ENCODE measurements at places on chromosomes 5 and 9. TPM values are rescaled to one million over a fixed set of nuclear protein-coding genes. Genes with fewer than 3 reads are reported as not detected.

The FBP1 gene
- total RNA-seq, result 5.9 TPM

DNA sequence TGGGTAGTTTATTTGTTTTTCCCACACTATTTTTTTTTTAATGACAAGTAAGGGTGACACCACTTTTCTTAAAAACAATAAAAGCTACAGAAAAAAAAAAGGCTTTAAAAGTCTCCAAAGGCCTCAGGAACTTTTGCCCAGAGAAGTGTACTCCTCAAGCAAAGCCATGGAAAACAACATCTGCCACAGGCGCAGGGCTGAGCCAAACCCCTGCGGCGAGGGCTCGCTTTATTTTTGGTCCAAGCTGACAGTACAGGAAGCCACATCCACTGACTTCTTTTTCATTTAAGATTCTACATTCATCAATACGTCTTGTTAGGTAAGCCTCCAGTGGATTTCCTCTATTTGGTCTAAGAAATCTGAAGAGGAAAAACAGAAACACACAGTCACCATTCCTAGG lies 51.9 kb upstream of the IFNK start:
- DNase-seq, result no peak

GRCh38 chr9:4936823-4937222 lies 48.2 kb upstream of the JAK2 start:
- no peak for DNase-seq

The AKNA gene
- total RNA-seq, result 19.6 TPM

- DNase-seq, result no peak
These were observed 225.7 kb upstream of the KLF9 start for GRCh38 chr9:70639853-70640814.

GRCh38 chr9:126938327-126938726 lies 23.7 kb downstream of the RALGPS1 start:
- no peak for DNase-seq

- DNase-seq, result no peak
These were observed 34.9 kb downstream of the BICD2 start for GRCh38 chr9:92729735-92730155.

- no peak for DNase-seq
These were observed 181.9 kb downstream of the FGF18 start for GRCh38 chr5:171601266-171601881.

DNA sequence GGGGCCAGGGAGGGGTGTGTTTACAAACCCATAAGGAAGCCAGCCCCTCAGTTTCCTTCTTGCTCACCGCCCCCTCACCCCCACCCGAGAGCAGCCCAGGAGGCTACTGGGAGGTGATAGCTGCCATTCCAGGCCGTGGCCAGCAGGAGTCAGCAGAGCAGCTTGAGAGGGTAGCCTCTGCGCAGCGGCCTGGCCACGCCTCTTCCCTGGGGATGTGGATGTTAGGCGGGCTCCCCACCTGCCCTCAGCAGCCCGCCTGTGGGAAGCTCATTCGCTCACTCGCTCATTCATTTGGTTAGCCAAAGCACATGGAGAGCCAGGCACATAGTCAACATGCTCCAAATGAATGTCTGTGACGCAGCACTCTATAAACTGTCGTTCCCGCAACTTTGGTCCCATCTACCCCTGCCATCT lies 6.1 kb upstream of the DPM2 start:
- peak; percentile 63 for DNase-seq

- no peak for DNase-seq
These were observed 14.2 kb upstream of the TTLL11 start for GRCh38 chr9:122107291-122107805.

GRCh38 chr5:109410389-109411148 lies 795 bp upstream of the PJA2 start:
- DNase-seq, result no peak

DNA sequence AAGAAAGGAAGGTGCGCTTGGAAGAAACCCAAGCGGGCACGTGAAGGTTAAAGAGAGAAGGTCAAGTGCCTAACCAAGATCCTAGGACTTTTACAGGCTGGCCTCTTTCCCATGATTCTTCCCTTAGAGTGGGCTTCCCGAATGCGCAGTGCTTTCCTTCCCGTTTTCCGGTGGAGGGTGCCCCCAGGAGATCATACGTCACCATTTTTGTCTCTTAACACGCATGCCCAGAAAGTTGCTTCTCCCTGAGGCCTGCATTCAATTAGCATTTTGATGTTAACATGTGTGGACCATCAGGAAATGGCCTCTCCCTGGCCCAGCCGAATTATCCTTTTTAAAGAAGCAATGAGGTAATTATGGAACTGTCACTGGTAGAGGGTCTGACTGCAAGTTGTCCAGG lies 1.9 kb upstream of the RUSC2 start:
- DNase-seq, result no peak

DNA sequence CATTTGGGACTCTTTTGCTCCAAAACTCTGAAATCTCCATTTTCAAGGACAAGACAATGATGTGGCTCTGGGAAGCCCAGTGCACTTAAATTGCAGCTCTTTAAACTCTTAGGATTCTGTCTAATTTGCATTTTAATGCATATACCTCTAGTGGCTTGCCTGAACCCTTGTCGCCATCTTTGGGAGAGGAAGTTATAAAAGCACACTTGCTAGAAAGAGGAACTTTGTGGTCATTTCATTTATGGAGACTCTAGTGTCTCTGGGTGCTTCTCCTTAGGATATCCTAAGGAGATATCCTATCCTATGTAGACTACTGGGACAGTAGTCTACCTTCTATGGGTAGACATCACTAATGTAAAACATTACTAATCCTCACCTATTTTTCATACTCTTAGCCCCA lies 77.3 kb upstream of the SLC1A3 start:
- no peak for DNase-seq

DNA sequence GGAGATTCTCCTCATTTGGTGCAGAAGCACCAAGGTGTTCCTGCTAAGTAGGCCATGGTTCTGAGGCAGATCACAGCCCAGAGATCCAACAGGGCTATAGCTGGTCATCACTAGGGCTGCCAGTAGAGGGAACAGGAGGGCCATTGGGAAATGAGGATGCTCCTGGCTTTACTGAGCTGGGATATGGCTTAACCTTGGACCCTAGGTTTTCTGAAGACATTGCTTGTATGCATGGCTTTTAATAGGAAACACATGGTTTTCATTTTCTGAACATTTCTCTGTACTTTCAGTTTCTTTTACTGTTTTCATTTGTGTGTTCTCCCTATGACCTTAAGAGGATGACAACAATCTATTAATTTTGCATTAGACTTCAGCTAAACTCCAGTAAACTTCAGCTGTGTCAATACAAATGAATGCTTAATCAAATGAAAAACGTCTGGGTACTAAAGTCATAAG lies at the start of gene IFNW1:
Gene IFNW1, minus strand, starts transcription at position 406 of the 456 bp plus-strand sequence. Its CDS starts 262 bp downstream, at position 144.
- no peak for DNase-seq
